ENCODE measurements at places on chromosomes 4 and X. TPM values are rescaled to one million over a fixed set of nuclear protein-coding genes. Genes with fewer than 3 reads are reported as not detected.

CT45A1 gene
- total RNA-seq: not detected

GAGE12F gene
- 0.99 TPM for total RNA-seq

PCDH18 gene
- 6.3 TPM for total RNA-seq

S100G gene
- not detected for total RNA-seq

LEF1 gene
- total RNA-seq: 3.4 TPM

FABP2 gene
- total RNA-seq: 70.4 TPM
